Thymus (tissue), 14 donors: ENCODE measurements at places on chromosomes 7 and 10.

GRCh38 chr10:131453721-131454634, 142.5 kb upstream of the TCERG1L start:
- peak; percentile 32 for DNase-seq

GRCh38 chr10:124935946-124936345, 6.0 kb upstream of the ZRANB1 start:
- no peak for DNase-seq

DNA sequence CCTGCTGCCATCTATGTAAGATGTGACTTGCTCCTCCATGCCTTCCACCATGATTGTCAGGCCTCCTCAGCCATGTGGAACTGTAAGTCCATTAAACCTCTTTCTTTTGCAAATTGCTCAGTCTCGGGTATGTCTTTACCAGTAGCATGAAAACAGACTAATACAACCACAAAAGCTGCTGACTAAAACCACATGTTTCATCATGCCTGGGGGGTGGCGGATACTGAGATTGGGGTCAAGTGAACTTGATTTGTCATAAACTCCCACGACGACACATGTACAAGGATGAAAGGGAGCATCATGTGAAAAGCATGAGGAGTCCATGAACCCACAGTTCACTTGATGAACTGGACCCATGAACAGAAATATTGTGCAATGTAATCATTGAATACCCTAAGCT, 134.9 kb upstream of the ANK3 start:
- no peak for DNase-seq

DNA sequence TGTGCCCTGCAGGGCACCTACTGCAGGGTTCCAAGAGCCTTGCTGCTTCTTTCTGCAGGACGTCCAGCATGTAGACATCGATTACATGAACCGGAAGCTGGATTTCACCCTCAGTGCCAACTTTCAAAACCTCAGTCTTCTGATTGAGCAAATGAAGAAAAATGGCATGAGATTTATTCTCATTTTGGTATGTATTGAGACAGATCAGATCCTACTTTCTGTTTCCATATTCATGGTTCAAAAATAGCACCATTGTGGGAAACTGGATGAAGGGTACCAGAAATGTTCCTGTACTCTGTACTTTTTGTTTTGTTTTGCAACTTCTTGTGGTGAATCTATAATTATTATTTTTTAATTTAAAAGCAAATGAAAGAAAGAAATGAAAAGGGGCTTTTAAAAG, 64.1 kb downstream of the MGAM2 start:
- no peak for DNase-seq

GRCh38 chr7:6350433-6351058, 78.1 kb upstream of the CYTH3 start:
- no peak for DNase-seq

GRCh38 chr7:47714669-47715607, 133.0 kb upstream of the TNS3 start:
- DNase-seq, result no peak

DNA sequence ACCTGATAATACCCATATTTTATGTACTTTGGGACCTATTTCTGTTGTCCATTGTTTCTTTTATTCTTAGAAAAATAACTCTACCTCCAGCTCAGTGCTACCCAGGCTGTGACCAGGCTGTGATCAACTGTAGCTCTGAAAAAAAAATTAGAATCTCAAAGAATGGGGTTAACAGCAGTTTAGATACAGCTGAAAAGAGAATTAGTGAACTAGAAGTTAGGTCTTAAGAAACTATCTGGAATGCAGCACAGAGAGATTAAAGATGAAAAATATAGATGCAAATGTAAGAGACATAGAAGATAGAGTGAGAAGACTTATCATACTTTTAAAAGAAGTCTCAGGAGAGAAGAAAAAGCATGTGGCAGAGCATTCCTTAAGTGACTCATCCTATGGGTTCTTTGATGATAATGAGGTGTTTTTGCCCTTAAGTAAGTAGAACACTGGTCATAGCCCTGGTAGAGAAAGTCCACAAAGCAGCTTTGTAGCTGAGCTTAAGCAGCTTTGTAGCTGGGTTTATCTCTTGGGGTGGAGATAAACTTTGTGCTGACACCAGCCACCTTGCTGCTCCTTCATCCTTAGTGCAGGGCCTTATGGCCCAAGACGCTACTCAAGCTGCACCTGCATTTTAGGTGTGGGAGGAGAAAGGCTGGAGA, 27.3 kb upstream of the SFRP5 start:
- DNase-seq, result no peak

- no peak for DNase-seq
Observed at GRCh38 chr10:11430421-11431215, 180.8 kb downstream of the USP6NL start.

- DNase-seq, result no peak
Observed at GRCh38 chr7:99618726-99619125, 2.0 kb downstream of the ZSCAN25 start.

DNA sequence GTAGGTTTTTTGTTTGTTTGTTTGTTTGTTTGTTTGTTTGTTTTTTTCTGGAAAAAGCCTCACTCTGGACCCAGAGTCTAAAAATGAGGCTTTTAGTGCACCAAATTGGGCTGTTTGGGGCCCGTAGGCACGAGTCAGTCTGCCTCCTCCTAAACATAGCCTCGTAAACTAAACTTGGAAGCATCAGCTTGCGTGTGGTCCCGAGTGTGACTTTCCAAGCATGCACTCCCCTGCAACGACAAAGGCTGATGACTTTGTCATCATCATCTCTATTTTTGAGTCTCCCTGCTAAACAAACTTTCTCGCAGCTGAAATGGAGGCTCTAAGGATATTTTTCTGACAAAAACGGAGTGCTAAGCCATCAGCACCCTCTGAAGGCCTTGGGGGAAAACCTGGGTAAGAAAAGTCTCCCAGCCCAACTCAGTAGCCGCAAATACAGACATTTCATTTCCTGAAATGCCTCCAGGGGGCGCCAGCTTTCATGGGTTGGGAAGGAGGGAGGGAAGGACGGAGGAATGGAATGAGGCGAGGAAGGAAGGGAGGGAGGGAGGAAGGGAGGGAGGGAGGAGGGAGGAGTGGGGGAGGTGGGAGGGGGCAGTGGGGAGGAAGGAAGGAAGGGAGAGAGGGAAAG, 245.9 kb downstream of the KCNMA1 start:
- no peak for DNase-seq

DNA sequence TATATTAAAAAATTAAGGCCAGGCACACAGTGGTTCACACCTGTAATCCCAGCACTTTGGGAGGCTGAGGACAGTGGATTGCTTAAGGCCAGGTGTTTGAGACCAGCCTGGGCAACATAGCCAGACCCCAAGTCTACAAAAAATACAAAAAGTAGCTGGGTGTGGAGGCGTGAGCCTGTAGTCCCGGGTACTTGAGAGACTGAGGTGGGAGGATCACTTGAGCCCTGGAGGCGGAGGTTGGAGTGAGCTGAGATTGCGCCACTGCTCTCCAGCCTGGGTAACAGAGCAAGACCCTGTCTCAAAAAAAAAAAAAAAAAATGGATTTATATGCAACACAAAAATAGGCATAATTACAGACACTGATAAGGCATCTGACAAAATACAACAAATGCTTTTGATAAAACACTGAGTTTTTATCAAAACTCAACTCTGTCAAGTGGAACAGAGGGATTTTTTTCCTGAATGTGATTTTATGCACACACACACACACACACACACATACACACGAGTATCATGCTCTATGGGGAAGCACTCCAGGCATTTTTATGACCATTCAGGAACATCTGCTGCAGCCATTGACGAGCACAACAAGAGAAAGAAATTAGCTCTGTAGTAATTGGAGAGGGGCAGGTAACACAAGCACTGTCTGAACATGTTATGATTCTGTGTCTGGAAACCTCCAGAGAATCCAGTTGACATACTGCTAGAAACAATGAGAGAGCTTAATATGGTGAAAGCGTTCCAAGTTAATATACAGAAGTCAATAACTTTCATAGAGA, 193.1 kb downstream of the WDR37 start:
- no peak for DNase-seq

GRCh38 chr7:154383045-154383444, 330.8 kb downstream of the DPP6 start:
- DNase-seq, result no peak

- no peak for DNase-seq
Observed at GRCh38 chr10:93384006-93384405, 98.1 kb downstream of the MYOF start.

GRCh38 chr10:79241990-79242619, 105.2 kb upstream of the PPIF start:
- no peak for DNase-seq
